ENCODE measurements at places on chromosomes 3 and 15.

- no peak for DNase-seq
These were observed 56.1 kb upstream of the GK5 start for GRCh38 chr3:142281474-142281873.

GRCh38 chr15:100036015-100036414 is 302.8 kb upstream of the LYSMD4 start:
- no peak for DNase-seq

DNA sequence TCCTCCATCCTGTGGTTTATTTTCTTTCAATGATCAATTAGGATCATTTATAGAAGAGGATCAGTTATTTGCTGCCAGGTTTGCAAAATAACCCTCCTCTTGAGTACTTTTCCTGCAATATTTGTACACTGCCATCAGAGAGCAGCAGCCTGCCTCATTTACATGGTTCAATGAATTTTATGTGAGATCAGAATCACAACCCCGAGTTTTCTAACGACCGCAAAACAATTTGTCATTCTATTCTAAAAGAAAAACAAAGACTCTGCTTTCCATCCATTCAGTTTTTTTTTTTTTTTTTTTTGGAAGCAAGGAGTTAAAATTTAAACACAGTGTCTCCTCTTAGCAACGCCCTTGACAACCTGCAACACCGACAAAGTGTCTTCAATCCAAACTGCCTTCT is 146.9 kb downstream of the RAB11A start:
- DNase-seq, result no peak

- DNase-seq, result no peak
These were observed 60.6 kb upstream of the SEC61A1 start for GRCh38 chr3:127991681-127992080.

- peak; percentile 53 for DNase-seq
These were observed 33.9 kb downstream of the SMAD6 start for GRCh38 chr15:66735909-66736305.

GRCh38 chr3:185658504-185658912 is 72.4 kb downstream of the SENP2 start:
- DNase-seq, result no peak

DNA sequence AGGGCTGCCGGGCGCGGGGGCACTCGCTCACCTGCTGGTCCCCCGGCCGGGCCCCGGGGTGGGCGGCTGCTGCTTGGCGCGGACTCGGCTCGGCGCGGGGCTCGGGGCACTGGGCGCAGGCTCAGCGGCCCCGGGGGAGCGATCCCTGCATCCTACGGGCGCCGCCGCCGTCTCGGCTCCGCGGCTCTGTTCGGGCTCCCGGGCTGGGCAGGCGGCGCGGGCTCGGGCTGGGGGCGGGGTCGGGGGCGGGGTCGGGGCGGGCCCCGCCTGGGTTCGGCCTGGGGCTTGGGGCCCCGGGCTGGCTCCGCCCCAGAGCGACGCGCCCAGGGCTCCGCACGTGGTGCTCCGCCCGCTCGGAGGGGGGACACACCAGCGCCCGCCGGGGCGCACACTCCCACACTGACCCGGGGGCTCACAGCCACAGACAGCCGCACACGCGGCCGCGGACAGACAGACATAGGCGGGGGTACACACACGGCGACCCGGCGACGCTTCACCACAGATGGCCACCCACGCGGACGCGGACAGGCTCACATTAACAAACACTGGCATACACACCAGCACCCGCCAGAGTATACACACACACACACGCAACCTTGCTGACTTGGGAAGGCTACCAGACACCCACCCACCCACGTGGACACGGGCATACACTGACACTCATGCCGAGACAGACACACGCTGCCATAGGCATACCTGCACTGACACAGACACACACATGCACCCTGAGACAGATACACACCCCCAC is at the start of gene SCN5A:
TSS of gene SCN5A (minus strand) at position 188 of the 748 bp plus-strand sequence. CDS start 16,380 bp downstream, outside the sequence.
- peak; percentile 71 for DNase-seq

GRCh38 chr15:101852356-101852755 is 40.4 kb downstream of the OR4F15 start:
- no peak for DNase-seq

- DNase-seq, result peak; percentile 54
These were observed 42.3 kb upstream of the GLCE start for GRCh38 chr15:69118089-69118488.

DNA sequence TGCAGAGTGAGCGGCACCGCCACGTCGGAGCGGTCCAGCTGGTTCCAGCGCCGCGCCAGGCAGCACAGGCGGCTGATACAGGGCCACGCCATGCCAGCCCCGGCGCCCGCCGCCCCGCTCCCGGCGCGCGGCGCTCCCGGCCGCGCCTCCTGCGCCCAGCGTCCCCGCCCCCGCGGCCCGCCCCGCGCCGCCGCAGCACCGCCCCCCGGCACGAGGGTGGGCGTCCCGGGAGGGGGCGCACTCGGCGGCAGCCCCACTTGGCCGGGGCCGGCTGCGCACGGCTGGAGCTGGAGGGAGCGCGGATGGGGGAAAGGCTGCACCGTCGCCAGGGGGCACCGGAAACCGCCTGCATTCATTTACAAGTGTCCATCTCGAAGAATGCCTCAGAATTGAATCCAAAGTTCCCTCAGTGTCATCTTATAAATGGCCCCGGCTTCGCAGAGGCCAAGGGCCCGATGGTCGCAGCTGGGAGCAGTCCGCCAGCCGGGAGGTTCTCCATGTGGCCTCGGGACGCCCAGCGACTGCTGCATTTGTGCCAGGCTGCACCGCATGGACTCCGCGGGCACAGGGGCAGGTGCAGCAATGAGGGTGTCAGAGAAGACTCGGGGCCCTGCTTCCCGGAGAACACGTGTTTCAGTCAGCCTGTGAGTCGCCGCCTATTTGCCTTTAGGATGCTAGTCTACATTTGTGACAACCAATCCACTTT is at the start of gene MAP6D1:
TSS of gene MAP6D1 (minus strand) at position 122 of the 706 bp plus-strand sequence. CDS start at position 92, 30 bp downstream.
- peak; percentile 69 for DNase-seq

GRCh38 chr3:9917820-9918219 is 922 bp downstream of the IL17RC start:
- DNase-seq, result no peak
